ENCODE measurements at places on chromosomes 3 and 15.

- no peak for DNase-seq
These were observed 363.3 kb downstream of the SLC9A9 start for GRCh38 chr3:143484846-143485512.

DNA sequence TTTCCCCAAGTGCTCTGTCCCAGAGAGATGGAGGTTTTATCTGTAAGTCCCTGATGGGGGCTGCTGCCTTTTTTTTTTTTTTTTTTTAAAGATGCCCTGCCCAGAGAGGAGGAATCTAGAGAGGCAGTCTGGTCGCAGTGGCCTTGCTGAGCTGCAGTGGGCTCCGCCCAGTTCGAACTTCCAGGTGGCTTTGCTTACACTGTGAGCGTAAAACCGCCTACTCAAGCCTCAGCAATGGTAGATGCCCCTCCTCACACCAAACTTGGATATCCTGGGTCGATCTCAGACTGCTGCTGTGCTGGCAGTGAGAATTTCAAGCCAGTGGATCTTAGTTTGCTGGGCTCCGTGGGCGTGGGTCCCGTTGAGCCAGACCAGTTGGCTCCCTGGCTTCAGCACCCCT, 51.6 kb downstream of the SLC2A2 start:
- no peak for DNase-seq

DNA sequence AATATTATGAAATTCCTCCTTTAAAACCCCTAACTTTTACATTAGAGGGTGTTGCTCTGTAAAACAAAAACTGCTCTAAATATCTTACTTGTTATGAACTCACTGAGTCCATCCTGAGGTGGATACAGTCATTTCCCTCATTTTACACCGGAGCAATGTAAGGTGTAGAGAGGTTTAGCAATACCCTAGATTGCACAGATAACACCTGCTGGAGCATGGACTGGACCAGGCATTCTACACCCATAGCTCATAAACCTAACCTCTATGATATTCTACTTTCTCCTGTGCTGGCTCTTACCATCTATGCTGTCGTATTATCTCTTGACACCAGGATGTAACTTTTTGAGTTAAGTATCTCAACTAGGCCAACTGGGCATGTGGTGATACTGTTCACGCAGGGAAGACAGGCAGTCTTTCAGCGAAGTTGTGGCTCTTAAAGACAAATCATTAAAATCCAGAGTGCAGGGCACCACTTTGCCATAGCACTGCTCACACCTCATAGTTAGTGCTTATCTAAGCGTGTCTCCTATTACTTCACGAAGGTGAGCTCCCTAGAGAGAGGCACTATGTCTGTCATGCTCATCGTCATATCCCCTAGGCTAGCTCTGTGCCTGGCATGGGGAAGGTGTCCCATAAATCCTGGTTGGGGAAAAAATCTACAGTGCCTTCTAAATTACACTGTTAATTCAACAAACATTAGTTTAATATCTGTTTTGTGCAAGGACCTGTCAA, 100.1 kb upstream of the SLC2A2 start:
- no peak for DNase-seq

- no peak for DNase-seq
These were observed 58.1 kb downstream of the DCBLD2 start for GRCh38 chr3:98843266-98843959.

GRCh38 chr15:99414755-99415731, 150.7 kb upstream of the MEF2A start:
- no peak for DNase-seq
